Activated T-cell treated with anti-CD3 and anti-CD28 coated beads, Interleukin-2, amount 50 U/mL, for 24 hours (primary cell): ENCODE measurements at places on chromosomes 1 and 21.

GRCh38 chr1:46174448-46175231 lies at the start of gene TSPAN1:
Gene TSPAN1 (plus strand): TSS chr1:46175087. CDS start chr1:46181108, 6,021 bp downstream.
- DNase-seq = no peak

DNA sequence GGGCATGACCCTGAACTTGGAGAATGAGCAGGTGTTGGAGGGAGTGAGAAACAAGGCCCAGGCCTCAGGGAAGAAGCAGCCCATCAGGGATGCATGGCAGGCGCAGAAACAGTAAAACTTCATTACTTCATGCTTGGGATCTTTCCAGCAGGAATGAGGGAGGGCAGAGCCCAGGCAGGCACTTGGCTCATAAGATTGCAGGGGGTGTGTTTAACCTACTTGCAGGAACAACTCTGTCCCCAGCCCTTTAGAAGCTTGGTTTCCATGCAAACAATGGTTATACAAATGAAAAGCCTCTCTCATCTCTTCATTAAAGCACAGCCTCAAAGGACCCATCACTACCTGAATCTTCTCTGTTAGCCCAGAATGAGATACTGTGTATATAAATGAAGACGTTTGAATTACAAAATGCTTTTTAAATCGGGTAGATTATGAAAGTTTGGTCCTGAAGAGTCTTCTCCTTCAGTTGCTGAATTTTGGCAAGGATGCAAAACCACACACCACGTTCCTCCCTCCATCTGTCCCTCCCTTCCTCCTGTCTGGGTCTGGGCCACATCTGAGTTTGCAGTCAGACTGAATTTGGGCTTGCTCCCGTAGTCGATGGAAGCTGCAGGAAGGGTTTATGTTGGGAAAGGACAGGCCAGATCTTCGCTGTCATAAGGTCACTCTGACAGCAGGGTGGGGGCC lies 154.4 kb upstream of the KLHDC7A start:
- DNase-seq = no peak

DNA sequence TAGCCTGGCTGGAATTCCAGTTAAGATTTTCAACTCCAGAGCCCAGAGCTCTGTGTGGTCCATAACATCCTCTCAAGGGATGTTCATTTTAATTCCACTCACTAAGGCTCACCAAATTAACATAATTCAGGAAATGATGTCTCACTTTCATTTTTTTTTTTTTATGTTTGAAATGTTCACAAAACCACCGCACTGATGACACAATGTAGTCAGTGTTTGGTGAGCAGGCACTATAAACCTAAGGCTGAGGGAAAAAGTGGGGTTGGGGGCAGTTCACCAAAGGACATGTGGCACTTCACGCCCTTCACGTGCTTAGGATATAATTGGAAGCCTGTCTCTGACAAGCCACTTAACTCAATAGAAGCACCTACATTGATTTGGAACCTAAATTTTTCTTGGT lies 177.3 kb upstream of the CAMK1G start:
- no peak for DNase-seq

DNA sequence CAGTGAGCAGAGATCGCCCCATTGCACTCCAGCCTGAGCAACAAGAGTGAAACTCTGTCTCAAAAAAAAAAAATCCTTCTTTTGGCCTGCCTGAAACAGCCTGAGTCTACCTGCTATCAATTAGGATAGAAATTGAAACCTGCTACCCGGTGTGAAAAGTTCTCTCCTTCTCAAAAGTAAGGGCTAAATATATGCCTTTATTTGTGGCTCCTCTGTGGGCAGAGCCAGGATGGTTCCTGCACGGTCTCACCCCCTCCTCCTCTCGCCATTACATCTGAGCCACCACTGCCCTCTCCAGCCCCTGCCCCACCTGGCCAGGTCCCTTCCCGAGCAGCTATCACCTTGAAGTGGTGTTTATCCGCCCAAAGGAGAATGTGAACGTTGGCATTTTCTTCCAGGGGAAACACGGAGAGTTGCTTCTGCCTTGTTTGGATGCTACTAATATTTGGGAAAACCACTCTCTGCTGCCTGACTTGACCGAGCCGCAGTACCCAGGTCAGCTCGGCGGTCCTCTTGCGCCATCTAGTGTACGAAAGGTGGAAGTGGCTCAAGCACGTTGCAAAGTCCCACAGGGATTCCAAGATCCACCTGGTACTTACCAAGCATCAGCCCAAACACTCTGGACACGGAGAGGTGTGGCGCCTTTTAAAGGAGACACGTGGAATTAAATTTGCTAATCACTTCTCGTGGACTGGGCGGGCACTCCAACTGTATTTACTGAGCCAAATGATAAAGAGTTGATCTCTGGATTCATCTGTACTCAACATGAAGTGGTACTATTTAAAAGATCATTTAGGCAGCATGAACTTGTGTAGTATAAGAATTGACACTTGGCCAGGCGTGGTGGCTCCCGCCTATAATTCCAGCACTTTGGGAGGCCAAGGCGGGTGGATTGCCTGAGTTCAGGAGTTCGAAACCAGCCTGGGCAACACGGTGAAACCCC lies 31.9 kb downstream of the SETD4 start:
- peak; percentile 76 for DNase-seq

- no peak for DNase-seq
Observed at GRCh38 chr1:174982971-174983689, 16.6 kb upstream of the CACYBP start.

- DNase-seq = no peak
Observed at GRCh38 chr1:90434460-90434859, 282.6 kb downstream of the BARHL2 start.

DNA sequence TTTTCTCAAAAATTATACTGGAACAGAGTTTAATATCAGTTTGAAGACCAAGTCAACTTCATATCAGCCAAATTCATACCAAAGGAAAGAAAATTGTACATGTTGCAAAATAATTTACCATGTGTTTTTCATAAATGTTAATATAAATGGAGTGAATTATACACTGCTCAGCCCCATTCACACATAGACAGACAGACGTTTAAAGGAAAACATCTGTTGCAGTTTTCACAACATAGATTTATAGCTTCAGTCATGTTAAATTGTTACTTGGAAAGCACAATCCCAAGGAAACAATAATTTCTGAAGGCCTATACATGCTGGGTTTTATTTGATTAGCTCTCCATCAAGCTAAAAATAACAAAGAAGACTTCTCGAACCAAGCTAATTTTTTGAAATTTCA lies 27.8 kb upstream of the HYI start:
- no peak for DNase-seq

DNA sequence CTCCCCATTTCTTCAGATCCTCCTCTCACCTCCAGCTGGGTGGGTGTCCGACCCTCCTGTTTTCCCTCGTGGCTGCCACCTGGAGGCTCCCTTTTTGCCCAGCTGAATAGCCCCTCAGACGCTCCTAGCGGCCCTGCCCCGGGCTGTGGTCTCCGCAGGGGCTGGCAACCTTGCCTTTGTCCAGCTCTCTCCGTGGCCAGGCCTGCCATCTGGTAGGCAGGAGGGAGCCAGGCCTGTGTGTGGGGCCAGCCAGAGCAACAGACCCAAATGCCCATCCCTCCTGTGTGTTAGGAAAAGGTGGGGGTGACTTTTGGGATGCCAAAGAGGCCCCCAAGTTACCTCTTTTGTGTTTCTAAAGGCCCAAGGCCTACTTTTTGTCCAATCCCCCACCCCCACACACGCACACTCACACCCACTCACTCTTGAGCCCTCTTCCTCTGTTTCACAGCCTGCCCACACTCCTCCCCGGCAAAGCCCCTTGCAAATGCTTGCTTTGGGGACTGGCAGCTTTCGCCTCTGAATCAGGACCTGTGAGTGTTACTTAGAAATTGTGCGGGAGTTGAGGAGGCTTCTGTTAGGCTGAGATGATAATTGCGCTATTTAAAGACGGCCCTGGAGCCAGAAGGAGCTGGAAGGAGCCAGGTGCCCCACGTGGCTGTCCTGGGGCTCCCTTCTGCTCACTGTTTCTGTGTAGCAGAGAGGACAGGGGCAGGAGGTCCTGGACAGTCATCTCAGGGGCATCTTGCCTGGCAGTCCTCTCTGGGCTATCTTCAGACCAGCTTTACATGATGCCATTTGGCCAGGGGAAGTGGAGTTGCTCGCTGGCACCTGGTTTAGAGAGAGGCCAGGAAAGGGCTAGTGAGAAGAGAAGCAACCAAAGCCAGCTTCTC lies 9.1 kb downstream of the PPFIA4 start:
- DNase-seq = no peak

DNA sequence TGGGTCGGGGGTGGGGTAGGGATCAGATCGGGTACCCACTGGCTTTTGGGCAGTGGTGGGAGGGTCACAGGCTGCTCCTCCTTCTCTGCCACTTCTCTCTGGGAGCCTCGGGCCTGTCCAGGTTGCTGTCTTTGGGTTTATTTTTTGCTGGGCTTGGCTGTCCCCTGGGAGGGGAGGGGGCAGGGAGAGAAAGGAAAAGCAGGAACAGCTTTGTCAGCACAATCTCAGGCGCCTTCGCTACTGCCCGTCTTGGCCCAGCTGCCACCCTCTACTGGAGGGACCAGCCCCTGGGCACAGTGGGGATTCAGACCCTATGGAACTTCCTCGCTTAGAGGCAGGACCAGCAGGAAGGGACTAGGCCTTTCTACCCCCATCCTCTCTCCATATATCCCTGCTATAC lies 8.4 kb downstream of the KCNQ4 start:
- no peak for DNase-seq

DNA sequence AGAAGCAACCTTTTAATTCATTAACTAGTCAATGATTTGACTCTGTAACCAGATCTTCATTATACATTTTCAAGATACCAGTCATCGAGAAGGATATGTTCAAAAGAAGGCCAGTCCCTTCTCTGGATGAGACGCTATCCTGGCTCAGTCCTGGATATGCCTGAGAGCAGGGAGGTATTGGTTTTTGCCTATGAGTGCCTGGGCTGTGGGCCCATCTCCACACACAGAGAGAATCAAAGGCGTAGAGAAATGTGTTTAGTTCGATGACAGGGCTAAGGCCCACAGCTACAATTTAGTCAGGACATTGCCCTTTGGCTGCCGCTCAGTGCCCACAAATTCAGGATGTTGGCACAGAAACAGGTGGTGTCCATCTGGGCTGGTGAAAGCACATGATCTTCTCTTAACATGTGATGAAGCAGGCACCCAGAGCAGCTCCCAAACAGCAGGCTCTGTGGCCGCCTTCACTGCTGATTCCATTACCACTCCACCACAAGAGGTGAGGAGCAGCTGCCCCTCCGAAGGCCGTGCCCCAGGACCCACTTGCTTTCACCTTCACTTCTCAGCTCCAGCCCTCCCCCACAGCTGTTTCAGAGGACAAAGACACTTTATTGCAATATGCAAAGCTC lies 24.7 kb downstream of the ACKR1 start:
- DNase-seq = no peak

DNA sequence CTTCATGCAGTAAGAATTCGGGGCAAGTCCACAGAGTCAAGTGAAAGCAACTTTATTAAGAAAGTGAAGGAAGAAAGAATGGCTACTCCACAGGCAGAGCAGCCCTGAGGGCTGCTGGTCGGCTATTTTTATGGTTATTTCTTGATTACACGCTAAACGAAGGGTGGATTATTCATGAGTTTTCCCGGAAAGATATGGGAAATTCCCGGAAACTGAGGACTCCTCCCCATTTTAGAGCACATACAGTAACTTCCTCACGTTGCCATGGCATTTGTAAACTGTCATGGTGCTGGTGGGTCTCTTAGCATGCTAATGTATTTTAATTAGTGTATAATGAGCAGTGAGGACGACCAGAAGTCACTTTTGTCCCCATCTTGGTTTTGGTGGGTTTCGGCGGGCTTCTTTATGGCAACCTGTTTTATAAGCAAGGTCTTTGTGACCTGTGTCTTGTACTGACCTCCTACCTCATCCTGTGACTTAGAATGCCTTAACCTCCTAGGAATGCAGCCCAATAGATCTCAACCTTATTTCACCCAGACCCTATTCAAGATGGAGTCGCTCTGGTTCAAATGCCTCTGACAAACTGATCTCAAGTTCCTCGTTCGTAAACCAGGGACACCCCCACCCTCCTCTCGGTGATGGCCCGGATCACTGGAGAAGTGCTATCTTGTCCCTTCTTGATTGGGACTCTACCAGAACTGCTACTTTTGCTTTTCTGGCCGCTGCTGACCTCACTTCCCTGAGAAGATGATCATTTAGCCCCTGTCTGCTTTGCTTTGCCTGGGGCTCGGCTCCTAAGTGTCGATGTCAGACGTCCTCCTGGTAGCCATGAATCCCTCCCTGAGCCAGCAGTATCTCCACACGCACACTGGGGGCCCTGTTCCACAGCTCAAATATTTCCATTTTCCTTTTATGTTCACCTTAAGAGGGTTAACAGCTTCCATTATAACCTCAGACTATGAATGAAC lies 48.8 kb downstream of the CLSTN1 start:
- no peak for DNase-seq

GRCh38 chr1:56473582-56474270 lies 105.6 kb downstream of the PLPP3 start:
- DNase-seq = no peak

DNA sequence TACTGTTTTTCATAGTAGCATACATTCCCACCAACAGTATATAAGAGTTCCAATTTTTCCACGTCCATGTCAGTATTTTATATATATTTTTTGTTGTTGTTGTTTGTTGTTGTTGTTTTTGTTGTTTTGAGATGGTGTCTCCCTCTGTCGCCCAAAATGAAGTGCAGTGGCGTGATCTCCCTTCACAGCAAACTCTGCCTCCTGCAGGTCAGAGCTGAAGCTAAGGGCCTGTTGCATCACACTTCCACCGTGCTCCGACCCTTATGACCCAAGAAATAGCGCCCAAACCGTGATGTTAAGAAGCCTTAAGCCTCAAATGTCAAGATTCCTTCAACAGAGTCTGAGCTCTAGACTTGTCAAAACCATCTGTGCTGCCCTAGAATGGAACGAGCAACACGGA lies 2032.3 kb downstream of the MRPL39 start:
- no peak for DNase-seq

GRCh38 chr1:233916706-233917105 lies 12.2 kb downstream of the SLC35F3 start:
- DNase-seq = no peak

DNA sequence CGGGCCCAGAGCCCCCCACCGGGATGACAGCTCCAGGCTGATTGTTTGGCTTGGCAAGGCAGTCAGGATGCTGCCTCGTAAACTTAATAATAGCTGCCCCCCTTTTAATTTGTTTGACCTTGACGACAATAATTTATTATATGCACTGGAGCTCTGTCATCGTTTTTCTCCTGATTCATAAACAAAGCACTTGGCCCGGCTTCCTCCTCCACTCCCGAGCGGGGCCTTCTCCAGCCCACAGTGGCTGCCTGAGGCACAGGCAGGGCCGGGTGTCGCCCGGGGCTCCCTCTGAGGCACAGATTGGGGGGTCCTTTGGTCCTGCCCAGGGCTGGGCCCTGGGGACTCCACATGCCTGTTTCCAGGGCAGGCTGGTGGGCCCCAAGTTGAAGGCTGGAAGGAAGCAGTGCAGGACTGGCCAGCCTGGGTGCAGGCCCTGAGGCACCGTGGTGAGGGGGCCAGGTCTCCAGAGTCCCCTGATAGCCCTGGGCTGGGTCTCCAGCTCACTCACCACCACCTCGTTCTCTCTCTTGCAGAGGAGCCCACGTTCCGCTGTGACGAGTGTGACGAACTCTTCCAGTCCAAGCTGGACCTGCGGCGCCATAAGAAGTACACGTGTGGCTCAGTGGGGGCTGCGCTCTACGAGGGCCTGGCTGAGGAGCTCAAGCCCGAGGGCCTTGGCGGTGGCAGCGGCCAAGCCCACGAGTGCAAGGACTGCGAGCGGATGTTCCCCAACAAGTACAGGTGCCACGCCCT lies 52.0 kb upstream of the ARHGEF16 start:
- DNase-seq = no peak
